ENCODE measurements at places on chromosomes 2 and 18. TPM values are rescaled to one million over a fixed set of nuclear protein-coding genes. Genes with fewer than 3 reads are reported as not detected.

ERICH2 gene
- total RNA-seq, result not detected

PHLPP1 gene
- total RNA-seq, result 4.4 TPM

GRCh38 chr2:60054571-60055340 lies 498.7 kb downstream of the BCL11A start:
- no peak for DNase-seq

DNA sequence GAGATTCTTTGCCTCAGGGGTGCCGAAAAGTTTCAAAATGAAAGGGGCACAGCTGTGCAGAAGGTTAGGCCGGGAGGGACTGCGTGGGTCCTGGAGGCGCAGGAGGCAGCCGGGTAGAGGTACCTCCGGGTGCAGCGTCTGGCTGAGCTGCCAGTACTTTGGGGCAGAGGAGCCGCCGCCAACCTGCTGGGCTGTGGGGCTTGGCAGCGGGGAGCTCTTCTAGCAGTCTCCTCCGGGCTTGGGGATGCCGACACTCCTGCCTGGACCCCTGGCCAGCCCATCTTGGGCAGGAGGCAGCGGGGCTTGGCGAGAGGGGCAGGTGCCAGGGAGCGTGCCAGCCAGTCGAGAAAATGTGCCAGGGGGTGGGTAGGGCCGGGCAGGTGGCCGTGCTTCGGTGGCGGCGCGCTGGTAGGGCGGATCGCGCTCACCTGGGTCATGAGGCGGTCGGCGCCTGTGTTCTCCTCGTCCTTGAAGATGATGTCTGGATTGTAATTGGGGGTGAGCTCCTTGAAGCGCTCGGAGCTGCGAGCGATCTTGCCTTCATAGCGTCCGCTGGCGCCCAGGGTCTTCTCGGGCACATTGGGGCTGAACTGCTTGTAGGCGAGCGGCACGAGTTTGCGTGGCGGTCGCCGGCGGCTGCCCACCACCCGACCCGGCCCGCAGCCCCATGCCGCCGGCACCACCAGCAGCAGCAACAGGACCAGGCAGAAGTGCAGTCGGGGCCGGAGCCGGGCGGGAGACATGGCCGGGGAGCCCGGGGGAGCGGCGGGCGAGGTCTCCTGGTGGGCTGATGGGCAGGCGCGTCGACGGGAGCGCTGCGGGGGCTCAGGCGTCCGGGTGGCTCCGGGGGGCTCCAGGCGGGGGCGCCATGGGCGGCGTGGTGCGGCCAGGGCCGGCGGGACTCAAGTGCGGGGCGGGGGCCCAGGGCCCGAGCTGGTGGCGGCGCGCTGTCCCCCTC lies 717 bp downstream of the IHH start:
- no peak for DNase-seq

DNA sequence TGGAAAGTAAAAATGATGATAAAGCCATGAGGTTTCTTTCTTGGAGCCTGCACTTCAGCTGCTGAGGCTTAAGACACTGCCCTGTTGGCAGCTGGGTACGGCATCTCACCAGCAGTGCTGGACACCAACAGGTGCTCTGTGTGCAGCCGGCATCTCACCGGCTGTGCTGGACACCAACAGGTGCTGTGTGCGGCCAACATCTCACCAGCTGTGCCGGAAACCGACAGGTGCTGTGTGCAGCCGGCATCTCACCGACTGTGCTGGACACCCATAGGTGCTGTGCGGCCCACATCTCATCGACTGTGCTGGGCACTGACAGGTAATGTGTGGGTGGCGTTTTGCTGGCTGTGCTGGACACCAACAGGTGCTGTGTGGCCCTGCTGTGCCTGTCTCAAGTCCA lies 190.8 kb downstream of the TMEM18 start:
- no peak for DNase-seq

GRCh38 chr2:189350540-189351209 lies 90.6 kb upstream of the WDR75 start:
- DNase-seq, result peak; percentile 55

GRCh38 chr18:55534547-55534946 lies 53.4 kb downstream of the TCF4 start:
- no peak for DNase-seq

DNA sequence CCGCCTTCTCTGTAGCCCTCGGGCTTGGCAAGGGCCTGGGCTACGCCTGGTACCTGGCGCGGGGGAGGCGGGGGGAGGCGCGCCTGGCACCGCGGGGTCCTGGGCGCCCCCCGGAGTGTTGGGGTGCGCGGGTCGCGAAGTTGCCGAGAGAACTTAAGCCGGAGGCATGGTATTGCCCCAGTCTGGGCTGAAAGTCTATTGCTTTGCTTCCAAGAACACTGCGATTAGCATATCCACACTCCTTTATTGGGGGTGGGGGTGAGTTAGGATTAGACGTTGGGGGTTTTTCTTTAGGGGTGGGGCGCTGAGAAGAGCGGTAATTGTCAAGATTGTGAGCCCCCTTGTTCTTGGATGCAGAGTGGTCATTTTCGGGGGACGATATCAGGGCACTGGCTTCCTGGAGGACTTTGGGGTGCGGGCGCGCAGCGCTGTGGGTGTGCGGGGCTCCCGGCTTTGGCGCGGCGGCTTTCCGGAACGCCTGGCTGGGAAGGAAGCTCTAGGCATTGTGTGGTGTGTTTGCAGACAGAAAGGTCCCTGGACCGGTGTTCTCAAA lies 798 bp downstream of the TANC1 start:
- DNase-seq, result no peak

DNA sequence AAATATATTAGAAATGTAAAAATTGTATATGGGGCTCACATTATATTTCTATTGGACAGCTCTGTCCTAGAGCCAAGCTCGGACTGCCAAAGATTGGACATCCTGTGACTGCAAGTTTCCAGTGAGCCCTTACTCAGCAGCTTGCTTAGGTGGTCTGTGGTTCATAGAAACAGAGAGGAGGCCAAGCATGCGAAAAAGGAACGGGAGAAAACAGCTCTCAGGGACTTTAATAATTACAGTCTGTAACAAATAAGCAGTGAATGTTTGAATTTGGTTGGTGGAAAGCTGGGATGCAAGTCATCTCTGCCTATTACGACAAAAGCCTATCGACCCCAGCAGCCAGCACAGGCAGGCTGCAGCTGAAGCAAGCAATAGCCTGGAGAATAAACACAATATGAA lies 35.6 kb downstream of the WIPF1 start:
- no peak for DNase-seq

DNA sequence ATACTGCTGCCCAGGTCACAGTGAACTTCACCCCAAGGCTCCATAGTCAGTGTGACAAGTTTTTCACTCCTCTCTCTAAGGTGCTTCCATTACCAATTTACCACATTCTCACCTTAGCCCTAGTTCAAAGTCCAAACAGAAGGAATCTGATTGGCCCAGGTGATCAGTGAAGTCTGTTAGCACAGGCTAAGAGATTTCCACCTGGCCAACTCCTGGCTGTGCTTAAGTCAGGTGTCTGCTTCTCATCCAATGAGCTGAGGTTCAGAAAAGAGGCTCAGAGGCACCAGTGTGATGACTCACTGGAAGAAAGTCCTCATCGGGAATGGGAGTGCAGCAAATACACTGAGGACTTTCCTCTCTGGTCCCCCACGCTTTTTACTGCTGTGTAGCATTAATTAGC lies 164.4 kb upstream of the MGAT5 start:
- no peak for DNase-seq

DNA sequence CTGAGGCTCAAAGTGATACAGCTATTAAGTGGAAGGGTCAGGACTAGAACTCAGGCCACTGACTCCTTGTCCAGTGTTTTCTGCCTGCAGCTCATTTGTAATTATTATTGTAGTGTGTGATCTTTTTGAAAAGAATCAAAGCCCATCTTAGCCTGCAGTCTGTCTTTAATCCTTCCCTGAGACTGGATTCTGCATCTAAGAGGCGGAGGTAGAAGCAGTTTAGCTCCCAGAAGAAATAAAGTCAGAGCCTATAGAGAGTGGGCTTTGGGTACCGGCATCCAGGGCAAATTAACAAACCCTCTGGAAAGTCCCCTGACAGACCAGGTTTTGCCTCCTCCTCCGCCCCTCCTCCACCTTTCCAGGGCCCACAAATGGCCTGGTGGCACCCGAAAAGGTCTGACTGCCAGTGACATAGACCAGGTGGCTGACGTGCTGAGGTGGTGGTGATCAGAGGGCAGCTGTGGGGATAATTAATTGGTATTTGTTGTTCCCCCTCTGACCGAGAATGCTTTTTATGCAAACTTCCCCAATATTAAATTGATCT lies 2.2 kb upstream of the RAX start:
- DNase-seq, result no peak
